ENCODE measurements at places on chromosomes 4 and X. TPM values are rescaled to one million over a fixed set of nuclear protein-coding genes. Genes with fewer than 3 reads are reported as not detected.

TMSB15A gene
- total RNA-seq, result not detected

DNA sequence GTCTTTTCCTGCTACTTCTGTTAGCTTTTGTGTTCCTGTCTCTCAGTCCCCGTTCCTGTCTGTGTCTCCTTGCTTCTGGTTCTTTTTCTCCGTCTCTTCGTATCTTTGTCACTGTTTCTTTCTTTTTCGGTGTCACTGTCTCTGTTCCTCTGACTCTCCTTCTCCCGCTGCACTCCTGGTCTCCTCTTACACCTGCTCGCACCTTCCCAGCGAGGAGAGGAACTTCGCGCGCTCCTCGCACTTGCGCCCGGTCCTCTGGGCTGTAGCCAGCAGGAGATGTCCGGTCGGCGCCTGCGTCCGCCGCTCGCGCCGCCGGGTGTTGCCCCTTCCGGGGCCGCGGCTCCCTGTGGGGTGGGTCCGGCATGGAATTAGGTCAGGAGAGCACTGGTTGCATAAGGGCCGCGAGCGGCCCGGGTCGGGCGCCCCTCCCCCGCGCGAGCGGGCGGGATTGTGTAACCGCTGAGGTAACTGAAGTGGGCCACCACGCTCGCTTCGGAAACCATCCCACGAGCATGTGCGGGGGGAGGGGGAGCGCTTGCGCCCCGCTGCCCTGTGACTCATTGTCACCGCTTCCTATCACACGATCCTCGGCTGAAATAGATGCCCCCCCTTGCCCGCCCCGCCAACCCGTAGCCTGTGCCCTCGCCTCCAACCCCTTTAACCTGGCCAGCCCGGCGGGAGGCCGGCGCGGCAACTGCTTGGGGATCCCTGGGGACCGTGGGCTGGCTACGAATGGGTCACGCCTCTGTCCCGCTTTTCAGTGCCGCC lies 1.6 kb downstream of the LONRF3 start:
- DNase-seq, result peak; percentile 92

GRCh38 chr4:168893807-168894206 lies 116.2 kb downstream of the CBR4 start:
- DNase-seq, result no peak

DNA sequence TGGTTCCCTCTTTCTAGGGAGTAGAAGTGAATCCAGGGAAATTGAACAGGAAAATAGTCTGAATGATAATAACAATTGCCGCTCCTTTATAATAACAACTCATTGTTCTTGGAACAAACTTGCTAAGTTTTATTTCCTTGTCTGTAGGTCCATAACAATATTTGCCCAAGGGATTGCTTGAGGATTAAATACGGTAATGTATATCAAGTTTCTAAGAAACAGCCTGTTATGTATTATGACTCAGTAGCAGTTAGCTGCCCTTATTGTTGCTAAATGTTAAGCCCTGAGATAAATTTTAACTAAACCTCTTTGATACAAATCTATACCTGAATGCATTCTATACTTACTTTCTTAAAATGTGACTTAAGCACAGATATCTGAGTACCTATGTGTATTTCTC lies 215.9 kb upstream of the AADAT start:
- DNase-seq, result no peak

GRCh38 chr4:53992785-53993184 lies 71.6 kb downstream of the CHIC2 start:
- no peak for DNase-seq

DNA sequence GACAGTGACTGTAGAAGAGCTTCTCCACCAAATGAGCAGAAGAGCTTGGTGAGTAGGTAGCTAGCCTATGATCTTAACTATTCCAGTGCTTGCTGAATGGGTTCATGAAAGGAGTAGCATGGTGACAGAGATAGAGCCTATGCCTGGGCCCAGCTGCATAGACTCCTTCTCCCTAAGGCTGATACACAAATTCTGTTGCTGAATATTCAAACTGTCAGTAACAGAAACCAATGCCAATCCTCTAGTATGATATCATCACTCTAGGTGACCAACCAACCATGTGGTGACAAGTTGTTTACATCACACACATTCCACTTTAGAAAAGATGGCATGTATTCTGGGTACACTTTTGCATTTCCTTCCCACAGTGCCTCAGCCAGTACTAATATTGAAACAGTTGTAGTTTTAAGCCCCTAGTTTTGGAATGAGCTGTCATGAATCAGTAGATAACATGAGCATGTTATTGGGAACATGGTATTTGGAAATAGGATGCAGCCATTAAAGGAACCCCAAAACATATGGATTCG lies 103.4 kb upstream of the GRXCR1 start:
- DNase-seq, result no peak

GRCh38 chr4:83605744-83606172 lies 69.8 kb downstream of the GPAT3 start:
- no peak for DNase-seq

GRCh38 chr4:151824656-151825055 lies 63.8 kb upstream of the GATB start:
- DNase-seq, result no peak

GRCh38 chrX:1582686-1583437 lies 8.5 kb upstream of the AKAP17A start:
- DNase-seq, result peak; percentile 72

DNA sequence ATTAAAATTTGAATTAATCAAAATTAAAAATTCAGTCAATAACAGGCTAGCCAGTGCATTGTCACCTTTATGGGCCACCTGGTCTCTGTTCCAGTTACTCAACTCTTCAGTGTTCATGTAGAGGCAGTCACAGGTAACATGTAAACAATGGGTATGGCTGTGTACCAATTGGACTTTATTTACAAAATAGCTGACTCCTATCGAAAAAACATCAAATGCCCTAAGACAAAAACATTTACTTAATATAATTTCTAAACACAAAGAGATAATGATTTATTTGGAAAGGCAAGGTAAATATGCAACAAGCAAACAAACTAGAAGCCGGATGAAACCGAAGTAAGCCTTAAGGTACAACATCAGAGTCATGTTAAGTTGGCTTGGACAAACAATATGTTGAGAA lies 8.8 kb downstream of the TMEM150C start:
- DNase-seq, result no peak

- no peak for DNase-seq
Measured at GRCh38 chr4:100804576-100805360, 286.9 kb upstream of the EMCN start.

GRCh38 chrX:139640259-139640658 lies 67.7 kb downstream of the MCF2 start:
- DNase-seq, result no peak

ADAMTS3 gene
- 2.5 TPM for total RNA-seq

NPY2R gene
- total RNA-seq, result not detected

OPRPN gene
- total RNA-seq, result not detected

DNA sequence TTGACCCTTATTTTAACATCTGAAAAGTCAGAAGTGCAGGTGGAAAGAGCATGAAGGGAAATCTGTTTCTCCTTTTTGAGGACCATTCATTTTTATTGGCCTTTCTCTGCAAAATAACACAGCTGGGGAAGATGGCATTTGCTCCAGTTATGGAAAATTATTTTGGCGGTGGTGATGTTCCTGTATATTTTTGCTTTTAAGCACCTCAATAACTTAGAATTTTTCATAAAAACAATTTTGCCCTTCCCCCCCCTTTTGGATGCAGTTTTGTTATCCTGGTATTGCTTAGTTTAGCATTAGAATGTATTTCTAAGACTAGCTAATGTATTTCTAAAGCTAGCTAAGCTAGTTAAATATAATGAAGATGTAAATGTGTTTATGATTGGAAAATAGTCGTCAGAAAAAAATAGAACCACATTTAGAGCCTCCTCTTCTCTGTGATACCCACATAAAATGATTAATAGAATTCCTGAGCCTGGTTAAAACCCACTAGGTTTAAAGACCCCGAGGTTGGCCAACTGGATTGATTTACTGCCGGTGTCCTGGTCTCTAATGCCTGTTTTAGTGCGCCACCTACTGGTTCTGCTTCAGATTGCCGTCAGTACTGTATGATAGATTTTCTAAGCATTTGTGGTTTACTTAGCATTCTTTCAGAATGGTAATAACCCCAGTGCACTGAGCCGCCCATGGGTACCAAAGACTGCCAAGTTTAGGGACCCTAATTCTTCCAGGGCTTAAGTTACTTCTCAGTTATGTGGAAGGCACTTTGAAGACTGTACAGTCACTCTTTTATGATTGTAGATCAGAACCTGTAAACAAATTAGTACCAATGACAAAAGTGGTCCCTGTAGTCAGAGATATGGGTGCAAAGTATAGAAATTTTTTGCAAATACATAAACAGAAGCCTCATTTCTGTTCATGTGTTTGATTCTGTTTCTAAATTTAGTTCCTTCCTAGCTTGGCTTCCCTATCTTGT lies 11.4 kb downstream of the KLF3 start:
- DNase-seq, result peak; percentile 94

DNA sequence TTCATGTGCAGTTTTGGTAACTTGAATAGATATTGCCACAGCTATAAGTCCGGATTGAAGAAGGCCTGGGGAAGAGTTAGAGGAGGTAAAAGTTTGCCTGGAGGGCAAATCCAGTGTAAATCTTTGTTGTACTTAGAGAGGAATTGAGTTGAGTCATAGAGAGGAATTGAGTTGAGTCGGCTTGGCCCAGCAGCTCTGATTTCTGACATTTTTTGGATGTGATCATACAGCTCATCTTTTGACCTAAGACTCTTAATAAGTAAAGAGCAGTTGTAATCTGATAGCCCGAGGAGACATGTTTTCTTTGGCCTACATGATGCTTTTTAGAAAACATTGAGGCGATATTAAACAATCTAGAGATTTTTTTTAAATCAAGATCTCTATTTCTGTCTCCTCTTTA lies 3.9 kb downstream of the KIT start:
- DNase-seq, result no peak

- no peak for DNase-seq
Measured at GRCh38 chrX:70432936-70433847, 10.1 kb downstream of the GDPD2 start.

DNA sequence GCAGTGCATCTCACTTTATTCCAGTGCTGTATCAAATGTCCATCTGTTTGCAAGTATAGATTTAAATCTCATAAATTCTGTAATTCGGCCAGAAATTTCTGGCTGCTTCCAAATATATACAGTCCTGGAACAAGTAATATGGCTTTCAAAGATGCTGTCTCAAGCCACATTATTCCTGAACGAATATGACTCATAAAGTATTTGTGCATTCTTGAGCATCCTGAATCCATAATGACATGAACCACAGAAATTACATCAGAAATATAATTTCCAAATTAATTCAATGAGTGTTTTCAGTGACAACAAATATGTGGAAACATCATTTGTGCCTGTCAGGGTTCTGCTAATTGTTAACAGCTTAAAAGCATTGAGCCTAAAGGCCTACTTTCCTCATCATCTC lies 140.9 kb upstream of the HPGD start:
- DNase-seq, result no peak

CTBP1 gene
- 110 TPM for total RNA-seq

CDK16 gene
- 54.8 TPM for total RNA-seq

DNA sequence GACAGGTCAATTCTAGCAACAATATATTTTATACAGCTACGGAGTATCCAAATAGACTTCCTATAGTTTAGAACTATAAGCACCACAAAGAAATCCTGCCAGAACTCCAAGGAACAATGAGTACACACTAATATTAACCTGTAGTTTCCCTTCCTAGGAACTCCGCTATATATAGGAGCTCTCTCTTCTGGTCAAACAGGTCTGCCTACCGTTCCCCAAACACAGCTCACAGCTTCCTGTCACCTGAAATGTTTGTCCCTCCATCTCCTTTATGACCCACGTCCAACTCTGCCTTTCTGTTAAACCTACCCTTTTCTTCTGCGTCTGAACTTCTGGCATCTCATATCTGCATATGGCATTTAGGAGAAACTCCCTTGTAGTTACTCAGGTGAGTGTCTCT lies 10.5 kb upstream of the GJB1 start:
- no peak for DNase-seq

GRCh38 chrX:41332408-41333002 lies 1.5 kb upstream of the DDX3X start:
- no peak for DNase-seq

DNA sequence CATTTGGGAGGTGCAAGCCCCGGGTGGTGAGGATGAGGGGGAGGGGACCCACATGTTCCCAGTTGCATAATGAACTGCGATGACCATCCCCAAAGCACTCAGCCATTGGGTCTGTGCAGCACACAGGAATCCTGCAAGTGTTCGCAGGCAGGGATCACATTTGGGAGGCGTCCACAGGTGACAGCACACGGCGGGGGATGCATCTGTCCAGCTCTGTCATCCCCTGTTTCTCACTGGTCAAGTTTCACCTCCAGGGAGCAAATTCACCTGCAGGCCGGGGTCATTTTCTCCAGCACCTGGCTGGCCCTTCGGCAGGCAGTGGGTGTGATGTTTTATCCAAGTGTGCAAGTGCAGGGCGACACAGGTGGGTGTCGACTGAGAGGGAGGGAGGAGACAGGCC lies 33.3 kb upstream of the SORCS2 start:
- no peak for DNase-seq

- DNase-seq, result no peak
Measured at GRCh38 chr4:107065201-107065600, 29.1 kb upstream of the DKK2 start.

DNA sequence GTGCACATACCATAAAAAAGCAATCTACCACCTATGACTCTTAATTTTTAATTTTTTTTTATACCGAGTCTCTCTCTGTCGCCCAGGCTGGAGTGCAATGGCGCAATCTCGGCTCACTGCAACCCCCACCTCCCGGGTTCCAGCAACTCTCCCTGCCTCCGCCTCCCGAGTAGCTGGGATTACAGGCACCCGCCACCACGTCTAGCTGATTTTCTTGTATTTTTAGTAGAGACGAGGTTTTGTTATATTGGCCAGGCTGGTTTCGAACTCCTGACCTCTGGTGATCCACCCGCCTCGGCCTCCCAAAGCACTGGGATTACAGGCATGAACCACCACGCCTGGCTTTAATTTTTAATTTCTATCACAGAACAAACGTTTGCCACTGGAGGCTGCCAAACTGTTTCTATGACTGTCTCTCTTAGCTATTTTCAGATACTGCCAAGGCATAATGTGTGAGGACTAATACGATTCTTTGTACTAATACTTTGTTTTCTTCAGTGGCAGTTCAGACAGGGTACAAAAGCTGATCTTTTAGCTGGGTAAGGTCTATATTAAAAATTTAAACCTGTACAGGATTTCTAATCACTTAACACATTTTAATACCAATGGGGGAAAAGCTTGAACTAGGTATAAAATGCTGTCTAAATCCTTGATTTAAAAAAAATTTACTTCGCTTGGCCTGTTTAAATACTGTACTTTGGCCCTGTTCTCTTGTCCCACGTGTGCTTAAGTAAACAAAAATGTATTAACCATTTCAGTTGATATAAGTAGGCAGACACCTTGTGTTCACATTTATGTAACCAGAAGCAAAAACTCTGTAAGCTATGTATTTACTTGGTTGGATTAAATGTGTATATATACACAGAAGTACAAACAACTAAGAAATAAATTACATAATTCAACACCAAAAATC lies 2.3 kb downstream of the PGRMC2 start:
- DNase-seq, result no peak

- DNase-seq, result no peak
Measured at GRCh38 chrX:116232833-116233232, 62.3 kb downstream of the AGTR2 start.
